NCI-H460 (cell line): ENCODE measurements at places on chromosomes 6 and 20.

- no peak for DNase-seq
Measured at GRCh38 chr6:154229786-154230185, 126.8 kb downstream of the IPCEF1 start.

DNA sequence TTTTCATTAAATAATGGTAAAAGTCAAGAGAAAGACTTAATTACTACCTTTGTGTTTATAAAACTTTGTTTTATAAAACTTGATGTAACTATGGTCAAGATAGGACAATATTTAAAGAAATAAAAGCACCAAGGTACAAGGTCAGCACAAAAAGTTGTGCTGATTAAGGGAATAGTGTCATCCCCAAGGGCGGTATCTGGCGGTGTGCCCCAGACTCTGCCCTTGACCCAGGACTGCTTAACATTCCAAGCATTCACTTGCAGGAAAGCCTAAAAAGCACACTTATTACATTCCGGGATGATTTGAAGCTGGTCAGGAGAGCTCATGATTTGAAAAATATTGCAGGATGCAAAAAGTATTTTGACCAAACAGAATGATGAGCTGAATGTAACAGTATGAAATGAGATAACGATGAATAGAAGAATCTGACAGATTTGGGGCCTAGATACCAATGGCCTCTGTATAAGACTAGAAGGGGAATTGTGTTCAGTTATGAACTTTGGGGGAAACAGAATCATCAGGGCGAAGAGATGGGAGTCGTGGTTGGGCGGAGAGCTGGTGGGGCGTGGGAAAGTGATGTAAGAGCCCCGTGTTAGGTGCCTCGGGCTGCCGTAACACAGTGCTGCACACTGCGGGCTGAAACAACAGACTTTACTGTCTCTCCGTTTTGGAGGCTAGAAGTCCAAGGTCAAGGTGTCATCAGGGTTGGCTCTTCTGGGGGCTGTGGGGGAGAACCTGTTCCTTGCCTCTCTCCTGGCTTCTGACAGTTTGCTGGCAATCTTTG lies 77.2 kb downstream of the CDC5L start:
- no peak for DNase-seq

DNA sequence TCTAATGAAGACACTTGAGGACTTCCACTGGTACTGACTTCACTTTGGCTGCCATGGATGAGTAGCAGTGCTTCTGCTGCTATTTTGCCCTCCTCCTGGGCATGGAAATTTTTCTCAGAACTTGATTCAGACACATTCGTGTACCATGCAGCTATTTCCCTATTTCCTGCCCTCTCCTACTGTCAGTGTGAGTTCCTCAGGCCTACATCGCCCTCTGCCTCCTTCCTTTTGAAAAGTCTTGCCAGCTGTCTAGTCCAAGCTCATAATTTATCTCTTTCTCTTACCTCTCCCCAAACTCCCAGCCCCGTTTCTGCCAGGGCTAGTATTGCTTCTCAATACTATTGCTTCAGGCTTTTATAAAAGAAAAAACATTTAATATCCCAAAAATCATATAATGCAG lies 470.2 kb downstream of the ADGRB3 start:
- peak; percentile 16 for DNase-seq

DNA sequence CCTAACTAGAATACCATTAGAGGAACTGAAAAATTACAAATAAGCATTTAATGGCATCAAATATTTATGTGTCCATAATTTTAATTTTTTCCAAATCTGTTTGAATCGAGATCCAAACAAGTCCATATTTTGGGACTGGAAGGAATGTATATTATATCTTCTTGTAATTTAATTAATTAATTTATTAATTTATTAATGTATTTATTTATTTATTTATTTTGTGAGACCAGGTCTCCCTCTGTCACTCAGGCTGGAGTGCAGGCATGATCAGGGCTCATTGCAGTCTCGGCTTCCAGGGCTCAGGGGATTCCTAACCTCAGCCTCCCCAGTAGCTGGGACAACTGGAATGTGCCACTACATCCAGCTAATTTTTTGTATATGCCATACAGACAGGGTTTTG lies 453.6 kb downstream of the PRKN start:
- DNase-seq, result no peak

GRCh38 chr20:8227293-8227692 lies 95.2 kb downstream of the PLCB1 start:
- DNase-seq, result no peak

- peak; percentile 75 for DNase-seq
Measured at GRCh38 chr20:33554914-33555420, 65.1 kb downstream of the CBFA2T2 start.

- peak; percentile 94 for DNase-seq
Measured at GRCh38 chr6:37059344-37060194, 54.1 kb downstream of the FGD2 start.

- DNase-seq, result no peak
Measured at GRCh38 chr6:32097364-32097763, 11.8 kb downstream of the TNXB start.

GRCh38 chr6:169028343-169028742 lies 225.3 kb downstream of the THBS2 start:
- DNase-seq, result no peak

- DNase-seq, result peak; percentile 44
Measured at GRCh38 chr6:113879186-113880096, 22.3 kb downstream of the MARCKS start.

DNA sequence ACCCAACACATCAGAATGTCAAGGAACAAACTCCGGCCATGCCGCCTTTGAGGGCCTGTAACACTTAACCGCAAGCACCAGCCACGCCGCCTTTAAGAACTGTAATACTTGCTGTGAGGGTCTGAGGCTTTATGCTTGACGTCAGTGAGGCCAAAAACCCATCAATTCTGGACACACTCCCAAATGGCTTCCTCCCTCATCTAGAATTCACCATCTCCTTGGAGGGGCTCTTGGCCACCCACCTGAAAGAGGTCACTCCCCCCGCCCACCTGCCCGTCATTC lies 10.4 kb upstream of the PXDC1 start:
- DNase-seq, result no peak
